ENCODE measurements at places on chromosomes 5 and 9.

DNA sequence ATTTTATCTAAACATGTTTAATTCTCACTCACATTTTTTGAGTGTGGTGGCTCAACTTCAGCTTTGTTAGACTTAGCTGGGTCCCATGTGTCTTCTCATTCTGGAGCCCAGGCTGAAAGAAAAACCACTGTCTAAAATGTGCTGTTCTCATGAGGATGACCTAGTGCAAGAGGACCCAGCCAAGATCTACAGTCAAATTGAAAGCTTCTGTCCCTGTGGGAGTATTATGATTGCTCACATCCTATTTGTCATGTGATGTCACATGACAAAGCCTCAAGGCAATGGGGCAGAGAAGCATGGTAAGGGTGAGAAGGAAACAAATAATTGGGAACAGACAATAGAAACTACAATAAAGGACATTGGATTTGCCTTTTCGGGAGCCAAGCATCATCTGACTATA is 113.4 kb upstream of the ASTN2 start:
- no peak for DNase-seq

DNA sequence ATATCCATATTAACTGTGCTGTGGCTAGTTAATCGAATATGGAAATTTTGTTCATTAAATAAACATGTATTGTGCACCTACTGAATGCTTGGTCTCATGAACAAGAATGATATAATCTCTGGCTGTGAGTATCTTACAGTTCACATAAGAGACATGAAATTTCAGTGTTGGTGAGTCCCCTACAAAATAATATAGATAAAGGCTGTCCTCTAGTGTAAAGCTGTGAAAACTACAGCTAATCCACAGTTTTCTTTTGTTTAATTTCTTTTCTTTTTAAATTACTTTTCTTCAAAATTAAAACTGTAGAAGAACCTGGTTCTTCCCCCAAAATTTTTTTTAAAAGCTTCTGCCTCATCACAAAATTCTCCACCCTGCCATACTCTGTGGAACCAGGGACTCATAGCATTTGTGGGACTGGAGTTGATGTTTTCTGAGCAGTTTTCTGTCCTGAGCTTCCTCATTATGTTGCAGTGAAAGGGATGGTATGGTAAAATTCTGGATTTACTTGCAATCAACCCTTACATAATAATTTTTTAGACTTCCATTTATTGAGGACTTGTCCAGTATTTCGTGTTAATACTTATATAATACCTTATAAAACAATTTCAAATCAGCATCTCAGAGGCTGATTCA is 135.0 kb downstream of the STK32A start:
- peak; percentile 46 for DNase-seq

GRCh38 chr5:67435032-67435431 is 238.4 kb upstream of the CD180 start:
- DNase-seq, result no peak

- peak; percentile 28 for DNase-seq
Observed at GRCh38 chr9:88418715-88419540, 30.7 kb downstream of the SPIN1 start.

DNA sequence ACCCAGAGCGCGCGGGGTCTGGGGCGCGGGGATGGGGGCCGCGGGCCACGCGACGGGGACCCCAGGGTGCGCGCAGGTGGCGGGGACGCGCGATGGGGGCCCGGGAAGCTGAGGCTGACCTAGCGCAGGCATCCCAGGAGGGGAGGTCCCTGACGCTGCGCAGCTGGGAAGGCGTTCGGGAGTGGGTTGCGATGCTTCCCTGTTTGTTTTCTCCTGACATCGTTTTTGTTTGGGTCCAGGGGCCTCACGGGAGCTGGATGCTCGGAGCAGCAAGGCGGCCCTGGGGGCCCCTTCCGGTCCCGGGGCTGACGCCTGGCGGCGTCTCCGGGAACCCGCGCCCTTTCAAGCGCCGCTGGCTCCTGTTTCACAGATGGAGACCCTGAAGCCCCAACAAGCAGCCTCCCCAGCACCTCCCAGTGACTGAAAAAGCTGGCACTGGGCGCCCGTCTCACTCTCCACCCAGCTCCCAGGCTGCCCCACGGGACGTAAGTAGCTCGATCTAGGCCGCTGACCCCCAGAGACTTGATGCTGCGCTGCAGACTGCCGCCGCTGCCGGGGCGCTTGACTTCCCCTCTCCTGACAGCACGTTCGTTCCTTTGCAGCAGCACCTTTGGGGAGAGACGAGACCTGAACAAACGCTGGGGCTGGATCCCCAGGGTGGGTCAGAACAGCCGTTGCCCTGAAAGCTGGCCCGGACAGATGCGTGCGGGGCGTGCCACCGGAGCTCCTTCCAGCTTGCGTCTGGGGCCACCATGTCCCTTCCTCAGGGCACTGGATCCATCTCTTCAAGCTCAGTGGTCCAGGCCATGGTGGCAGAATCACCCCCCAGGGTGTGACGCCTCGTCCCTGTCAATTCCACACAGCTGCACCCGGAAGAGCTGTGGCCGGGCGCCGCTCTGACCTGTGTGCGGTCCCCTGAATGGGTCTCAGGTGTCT is 593 bp downstream of the BRD3OS start:
- DNase-seq, result peak; percentile 71

DNA sequence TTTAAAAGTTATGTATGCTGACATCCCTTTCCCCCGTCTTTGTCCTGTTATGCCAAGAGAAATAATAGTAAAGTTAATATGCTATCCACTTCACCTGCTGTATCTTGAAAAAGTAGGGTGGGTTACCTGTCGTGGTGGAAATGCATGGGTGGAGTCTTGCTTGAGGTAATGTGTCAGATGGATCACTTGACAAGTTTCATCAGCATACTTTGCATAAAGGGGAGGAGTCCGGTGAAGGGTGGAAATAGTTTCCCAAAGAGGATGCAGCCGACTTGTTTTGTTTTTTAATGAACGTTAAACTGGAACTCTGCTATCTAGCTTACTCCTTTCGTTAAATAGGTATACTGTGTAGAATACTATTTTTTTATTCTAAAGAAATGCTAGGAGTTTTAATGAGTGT is 9.0 kb upstream of the DMRT3 start:
- DNase-seq, result no peak

DNA sequence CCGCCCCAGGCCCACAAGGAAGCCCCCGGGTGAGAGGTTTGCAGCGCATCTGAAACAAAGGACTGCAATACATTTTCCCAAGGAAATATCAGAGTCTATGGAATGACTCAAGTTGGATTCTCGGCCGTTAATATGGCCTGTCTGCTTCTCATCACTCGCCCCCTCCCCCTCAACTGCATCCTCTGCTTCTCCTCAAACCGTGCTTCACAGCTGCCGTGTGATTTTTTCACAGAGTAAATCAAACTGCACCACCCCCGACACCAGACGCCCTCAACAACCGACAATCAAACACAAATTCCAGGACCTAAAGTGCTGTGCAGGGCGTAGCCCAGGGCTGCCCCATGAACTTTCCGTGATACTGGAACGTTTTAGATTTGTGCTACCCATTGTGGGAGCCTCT is 176.9 kb downstream of the ROR2 start:
- DNase-seq, result no peak

DNA sequence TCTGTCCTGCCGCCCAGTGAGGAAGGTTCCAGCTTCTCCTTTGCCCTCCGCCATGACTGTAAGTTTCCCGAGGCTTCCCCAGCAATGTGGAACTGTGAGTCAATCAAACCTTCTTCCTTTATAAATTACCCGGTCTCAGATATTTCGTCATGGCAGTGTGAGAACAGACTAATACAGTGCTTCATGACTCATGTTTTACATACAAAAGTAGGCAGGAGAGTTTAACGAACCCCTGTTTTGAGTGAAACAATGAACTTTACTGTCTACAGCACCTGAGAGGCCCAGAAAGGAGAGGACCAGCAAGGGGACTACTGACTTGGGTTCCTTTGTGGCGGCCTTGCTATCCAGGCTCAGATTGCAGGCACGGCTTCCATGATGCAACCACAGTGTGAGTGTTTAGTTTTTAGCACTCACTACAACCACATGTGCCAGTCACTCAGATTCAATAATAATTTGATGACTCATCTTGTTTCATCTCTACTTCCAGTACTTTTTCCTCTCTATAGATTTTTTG is 139.1 kb upstream of the CLINT1 start:
- DNase-seq, result no peak

- no peak for DNase-seq
Observed at GRCh38 chr5:142495531-142495930, 170.7 kb upstream of the SPRY4 start.

DNA sequence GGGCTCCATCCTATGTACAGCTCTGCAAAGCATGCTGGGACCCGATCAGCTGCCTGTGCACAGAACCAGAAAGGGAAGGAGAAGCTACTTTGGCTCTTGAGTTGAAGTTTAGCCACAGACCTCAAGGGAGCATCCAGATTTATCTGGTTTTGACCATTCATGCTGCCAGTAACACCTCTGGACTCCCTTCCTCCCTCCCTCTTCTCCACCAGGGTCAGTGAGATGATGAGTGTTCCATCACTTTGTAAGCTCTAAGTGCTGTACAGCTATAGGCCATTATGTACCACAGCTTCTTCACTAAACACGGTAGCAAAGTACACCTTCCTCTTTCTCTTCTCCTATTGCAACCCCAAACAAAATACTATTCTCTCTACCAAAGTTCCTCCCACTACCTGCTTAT is 77.9 kb downstream of the GLIS3 start:
- no peak for DNase-seq

- no peak for DNase-seq
Observed at GRCh38 chr5:36682499-36682898, 76.1 kb downstream of the SLC1A3 start.

GRCh38 chr5:120882038-120882775 is 418.1 kb downstream of the PRR16 start:
- no peak for DNase-seq

DNA sequence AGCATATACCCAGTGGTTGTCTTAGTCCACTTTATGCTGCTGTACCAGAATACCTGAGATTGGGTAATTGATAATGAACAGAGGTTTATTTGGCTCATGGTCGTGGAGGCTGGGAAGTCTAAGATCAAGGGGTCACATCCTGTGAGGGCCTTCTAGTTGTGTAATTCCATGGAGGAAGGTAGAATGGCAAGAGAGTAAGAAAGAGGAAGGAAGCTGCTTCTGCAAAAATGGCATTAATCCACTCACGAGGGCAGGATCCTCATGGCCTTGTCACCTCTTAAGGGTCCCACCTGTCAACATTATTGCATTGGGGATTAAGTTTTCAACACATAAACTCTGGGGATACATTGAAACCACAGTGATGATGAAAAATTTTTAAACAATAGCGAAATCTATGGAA is 17.0 kb downstream of the BTNL8 start:
- peak; percentile 5 for DNase-seq

DNA sequence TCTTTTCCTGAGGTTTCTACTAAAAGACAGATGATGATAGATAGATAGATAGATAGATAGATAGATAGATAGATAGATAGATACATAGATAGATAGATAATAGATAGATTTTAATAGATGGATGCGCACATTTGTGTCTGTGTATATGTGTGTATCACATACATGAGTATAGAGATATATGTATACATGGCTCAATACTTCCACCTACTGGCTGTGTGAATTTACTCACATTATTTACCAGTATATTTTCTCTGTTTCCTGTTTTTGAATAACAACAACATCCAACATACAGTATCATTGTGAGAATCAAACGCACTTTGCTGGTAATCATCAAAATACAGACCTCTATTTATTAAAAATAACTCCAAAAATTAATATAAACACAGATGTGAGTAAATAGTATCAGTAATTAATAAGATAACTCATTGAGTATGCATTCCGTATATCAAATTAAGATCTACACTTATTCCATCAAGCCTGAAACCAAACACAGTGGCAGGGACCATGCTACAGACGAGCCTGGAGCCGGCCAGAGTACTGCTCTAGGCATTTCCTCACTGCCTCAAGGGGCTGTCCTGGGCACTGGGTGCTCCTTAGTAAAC is 338.0 kb downstream of the SEMA5A start:
- DNase-seq, result peak; percentile 74

DNA sequence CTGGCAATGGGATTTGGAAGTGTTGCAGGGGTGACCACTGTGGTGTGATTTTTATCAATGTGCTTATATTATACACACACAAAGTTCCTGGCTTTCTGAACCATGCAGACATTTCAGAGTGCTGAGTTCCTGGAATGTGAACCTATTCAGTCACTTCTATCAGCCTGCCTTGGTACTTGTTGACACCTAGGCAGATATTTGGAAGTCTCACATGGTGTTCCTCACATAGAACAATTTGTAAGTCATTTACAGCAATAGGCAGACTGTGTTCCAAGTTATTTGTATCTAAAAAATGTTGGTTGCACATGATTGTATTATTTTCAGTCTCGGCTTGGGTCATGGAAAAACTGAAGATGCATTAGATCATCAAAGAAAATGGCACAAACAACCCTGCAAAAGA is 182.2 kb downstream of the SREK1 start:
- no peak for DNase-seq

- DNase-seq, result no peak
Observed at GRCh38 chr5:17802256-17802655, 168.0 kb downstream of the TAF11L14 start.

GRCh38 chr9:93823245-93824072 is 131.7 kb downstream of the BARX1 start:
- no peak for DNase-seq

GRCh38 chr5:15579193-15579990 is 79.4 kb downstream of the FBXL7 start:
- no peak for DNase-seq

- no peak for DNase-seq
Observed at GRCh38 chr5:18987101-18987500, 1000.9 kb downstream of the CDH18 start.

GRCh38 chr5:9202636-9203035 is 343.2 kb downstream of the SEMA5A start:
- DNase-seq, result no peak

GRCh38 chr9:95030344-95030743 is 287.2 kb downstream of the FANCC start:
- no peak for DNase-seq

DNA sequence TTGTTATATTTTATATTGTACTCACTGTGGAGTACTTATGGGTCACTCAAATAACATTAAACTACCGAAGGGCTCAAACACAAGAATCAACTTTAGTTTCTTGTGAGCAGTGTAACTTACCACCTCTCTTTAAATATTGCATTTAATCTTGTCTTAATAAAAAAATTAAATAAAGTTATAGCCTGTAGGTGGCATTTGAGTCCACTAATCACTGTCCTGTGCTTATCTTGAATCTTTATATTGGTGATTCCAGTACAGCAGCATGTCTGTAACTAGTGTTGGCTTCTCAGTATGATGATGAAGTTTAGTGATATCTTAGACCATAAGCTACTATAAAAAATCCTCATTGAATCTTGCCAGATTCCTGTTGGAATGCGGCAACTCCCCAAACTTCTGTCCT is 313.8 kb downstream of the FAM170A start:
- DNase-seq, result peak; percentile 38

DNA sequence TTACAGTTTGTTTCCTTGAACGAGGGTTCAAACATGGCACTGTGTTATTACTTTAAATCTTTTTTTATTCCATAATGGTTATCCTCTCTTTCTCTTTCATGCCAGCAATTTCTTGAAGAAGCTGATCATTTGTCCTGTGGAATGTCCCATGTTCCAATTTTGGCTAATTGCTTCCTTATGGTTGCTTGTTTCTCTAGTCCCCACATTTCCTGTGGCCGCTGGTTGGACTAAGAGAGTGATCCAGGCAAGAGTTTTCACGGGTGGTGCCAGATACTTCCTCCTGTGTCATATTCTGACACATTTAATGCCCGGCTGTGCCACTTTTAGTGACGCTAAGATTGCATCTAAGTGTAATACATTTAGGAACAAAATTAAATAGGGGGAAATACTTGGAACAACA is 83.8 kb upstream of the FAM169A start:
- no peak for DNase-seq

All from hematopoietic multipotent progenitor cell treated with erythropoietin and hydrocortisone succinate and interleukin-3 and kit ligand, for 4 days (in vitro differentiated cells).